ENCODE measurements at places on chromosomes 6 and 20.
A peak's percentile ranks its signal among the peaks of the same experiment; 100 is the strongest.

DNA sequence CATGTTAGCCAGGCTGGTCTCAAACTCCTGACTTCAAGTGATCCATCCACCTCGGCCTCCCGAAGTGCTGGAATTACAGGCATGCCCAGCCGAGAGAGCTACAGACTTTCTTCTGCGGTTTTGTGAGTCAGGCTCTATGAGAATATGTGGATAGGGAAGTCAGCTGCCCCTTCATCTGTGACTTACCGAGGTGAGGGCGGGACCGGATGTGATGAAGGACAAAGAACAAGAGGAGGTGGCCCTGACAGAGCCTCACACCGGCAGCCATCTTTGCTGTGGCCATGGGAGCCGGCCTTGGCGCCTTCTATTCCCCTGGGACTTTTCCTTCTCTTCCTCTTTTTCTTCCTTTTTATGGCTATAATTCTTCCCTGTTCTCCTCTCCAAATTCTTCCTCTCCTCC lies 67.0 kb downstream of the IYD start:
- no peak for DNase-seq

DNA sequence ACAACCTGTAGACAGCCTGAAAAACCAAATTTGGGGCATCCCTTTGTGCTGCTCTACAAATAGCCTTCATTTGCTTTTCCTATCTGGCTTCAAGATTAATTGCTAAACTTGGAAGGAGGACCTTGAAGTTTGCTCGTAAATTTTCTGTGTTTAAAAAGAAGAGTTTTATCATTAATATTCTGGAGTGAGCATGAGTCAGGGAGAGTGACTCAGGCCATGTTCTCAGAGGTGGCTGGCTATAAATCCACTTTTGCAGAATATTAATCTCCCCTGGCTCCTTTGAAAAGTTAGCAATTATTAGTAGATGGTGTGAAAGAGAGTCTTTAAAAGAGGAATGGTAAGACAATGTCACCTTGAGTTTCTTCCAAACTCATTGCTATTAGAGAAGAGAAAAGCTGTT lies 91.0 kb downstream of the ANKEF1 start:
- DNase-seq: no peak

DNA sequence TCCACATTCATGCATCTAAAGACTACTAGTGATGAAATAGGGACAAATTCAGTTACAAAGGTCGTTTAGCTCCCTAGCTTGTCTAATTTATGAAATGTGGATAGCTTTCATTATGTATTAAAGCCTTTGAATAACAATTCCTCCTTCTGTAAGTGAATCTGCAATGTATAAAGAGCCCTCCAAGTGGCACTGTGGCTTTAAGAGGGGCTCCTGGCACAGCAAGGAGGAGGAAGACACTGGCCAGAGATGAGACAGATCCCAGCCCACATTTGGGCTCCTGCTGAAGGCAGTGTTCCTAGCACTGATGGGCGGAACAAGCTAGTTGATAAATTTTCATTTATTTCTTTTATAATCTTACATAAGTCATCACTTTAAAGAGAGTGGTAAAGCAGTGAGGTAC lies 17.6 kb upstream of the FUCA2 start:
- no peak for DNase-seq

- DNase-seq: peak; percentile 95
Measured at GRCh38 chr6:161434921-161435747, 161.3 kb upstream of the AGPAT4 start.

DNA sequence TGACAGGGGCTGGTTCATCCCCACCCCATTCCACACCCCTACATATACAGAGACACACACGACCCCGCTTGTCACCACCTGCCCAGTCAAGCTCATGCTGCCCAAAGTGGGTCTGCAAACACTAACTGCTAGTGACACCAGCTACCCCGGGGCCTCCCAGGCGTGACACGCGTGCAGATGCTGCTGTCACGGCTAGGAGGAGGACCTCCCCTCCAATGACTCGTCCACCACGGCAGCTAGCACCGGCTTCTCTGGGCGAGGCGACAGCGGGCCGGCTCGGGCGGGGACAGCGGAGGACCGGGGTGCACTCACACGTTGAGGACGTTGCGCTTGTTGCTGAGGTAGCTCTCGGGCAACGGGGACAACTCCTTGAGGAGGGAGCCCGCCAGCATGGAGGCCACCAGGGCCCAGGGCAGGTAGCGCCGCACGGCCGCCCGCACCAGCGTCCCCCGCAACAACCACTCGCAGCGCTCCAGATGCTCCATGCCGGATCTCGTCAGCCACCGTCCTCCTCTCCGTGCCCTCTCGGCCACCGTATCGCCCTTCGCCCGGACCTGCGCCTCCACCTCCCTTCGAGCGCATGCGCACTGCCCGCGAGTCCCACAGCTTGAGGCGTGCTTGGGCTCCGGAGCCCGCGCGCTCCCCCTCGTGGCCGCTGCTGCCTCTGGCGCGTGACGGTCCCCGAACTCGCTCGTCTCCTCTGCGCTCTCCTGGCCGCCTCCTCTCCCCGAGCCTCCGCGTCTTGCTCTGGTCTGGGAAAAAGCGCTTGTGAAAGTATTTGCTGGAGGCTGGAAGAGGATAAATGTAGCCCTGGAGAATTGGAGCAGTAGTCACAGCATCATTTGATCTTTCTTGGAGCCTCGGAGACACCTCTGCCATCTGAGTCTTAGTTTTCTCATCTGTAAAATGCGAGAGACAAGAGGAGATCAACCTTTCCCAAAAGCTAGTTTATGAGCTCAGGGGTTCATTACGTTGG lies at the start of gene FITM2:
Gene FITM2 (minus strand): TSS at position 539 of the 976 bp plus-strand sequence. CDS start 54 bp downstream, at position 485.
- DNase-seq: peak; percentile 89

GRCh38 chr20:41379551-41379950 lies 12.9 kb upstream of the EMILIN3 start:
- no peak for DNase-seq

DNA sequence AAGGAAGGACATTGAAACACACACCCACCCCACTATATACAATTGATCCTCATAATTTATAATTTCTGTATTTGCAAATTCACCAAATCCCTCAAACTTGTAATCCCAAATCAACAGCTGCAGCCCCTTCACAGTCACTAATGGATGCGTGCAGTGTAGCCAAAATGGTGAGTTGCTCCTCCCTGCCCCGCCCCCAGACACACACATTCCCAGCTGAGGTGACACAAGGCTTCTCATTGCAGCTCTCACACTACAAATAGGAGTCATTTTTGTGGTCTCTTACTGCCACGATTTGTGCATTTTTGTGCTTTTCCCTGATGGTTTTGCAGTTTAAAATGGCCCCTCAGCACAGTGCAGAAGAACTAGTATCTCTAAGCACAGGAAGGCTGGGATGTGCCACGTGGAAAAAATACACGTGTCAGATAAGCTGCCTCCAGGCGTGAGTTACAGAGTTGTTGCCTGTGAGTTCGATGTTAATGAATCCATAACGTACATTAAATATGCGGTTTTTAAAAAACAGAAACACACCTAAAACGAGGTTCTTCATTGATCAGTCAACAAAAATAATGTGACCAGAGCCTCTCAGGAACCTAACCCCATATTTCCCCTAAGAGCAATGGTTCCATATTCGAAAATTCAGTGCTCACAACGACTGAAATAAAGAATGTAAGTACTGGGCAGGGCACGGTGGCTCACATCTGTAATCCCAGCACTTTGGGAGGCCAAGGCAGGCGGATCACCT lies 8.2 kb downstream of the ATP9A start:
- DNase-seq: no peak

Measured in fibroblast of skin of left biceps (primary cell).